ENCODE measurements at places on chromosomes 13 and 19.

DNA sequence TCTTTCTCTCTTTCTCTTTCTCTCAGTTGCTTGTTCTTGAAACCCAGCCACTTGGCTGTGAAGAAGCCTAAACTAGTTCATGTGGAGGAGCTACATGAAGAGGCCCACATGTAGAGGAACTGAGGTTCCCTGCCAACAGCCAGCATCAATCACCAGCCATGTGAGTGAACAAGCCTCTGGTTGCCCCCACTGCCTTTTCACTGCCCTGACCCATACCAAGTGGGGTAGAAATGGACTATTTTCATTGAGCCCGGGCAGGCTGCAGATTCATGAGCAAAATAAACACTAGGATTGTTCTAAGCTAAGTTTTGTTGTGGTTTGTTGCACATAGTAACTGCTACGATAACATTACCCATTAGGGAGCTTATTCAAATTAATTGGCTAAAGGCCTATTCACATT lies 78.7 kb upstream of the FAM216B start:
- no peak for DNase-seq

GRCh38 chr19:8262431-8262830 lies 45.7 kb downstream of the CD320 start:
- DNase-seq = no peak

DNA sequence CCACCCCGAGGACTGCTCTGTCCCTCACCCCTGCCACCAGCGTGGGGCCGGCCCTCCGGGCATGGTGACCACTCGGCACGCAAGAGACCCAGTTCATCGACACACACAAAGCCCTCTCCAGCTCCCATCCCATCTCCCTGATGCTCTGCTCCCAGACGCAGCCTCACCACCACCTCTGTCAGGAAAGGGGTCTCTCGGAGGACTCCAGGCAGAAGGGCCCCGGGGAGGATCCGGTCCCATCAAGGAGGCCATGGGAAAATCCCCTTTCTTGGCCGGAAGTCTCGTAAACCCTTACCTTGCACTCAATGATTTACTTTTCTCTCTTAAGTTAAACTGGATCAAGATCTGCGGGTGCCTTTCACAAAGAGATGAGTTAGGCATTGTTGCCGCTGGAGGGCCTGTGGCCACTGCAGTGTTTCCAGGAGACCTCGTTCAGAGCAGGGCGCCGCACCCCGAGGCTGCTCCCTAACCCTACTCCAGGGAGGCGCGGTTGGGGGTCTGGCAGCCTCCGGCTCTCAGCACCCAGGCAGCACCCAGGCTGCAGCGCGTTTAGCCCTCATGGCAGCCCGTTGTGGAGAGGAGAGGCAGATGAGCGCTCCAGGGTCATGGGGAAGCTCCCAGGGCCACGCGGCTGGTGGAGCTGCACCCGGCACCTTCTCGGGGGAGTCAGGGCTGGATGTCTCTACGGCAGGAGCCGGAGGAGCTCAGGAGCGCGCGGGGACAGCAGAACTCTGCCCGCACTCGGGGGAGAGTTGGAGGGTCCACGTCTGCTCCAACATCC lies 31.0 kb downstream of the C2CD4C start:
- DNase-seq = no peak

DNA sequence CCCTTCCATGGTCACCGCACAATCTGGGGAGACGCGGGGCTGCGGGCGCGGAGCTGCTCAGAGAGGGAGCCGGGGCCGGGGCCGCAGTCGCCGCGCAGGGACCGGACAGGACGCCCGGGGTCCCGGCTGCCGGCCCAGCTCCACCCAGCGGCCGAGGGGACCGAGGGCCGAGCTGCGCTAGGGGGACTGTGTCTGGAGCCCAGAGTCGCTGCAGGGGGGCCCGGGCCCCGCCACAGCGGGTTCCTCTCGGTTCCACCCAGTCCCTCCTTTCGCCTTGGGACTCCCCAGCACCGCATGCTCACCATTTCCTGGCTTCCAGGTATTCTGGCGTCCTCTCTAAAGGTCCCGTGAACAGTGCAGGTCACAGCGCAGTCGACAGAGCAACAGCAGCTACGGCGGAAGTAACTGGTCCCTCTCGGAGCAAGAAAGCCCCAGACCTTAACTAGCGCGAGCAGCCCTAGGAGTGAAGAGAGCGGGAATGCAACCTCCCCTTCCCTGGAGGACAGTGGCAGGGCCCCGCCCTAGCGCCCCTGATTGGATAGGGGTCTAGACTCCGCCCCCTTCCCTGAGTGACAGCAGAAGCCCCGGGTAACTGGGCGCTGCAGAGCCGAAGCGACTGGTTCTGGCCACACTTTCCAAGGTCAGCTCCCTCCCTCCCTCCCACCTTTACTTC lies at the start of gene ZNF878:
TSS of gene ZNF878 (minus strand) at position 465 of the 673 bp plus-strand sequence. CDS start at position 305, 160 bp downstream.
- peak; percentile 87 for DNase-seq

- DNase-seq = no peak
These were observed 581.0 kb downstream of the UQCRFS1 start for GRCh38 chr19:28631961-28632360.

GRCh38 chr13:106159295-106160195 lies 375.9 kb downstream of the EFNB2 start:
- no peak for DNase-seq

DNA sequence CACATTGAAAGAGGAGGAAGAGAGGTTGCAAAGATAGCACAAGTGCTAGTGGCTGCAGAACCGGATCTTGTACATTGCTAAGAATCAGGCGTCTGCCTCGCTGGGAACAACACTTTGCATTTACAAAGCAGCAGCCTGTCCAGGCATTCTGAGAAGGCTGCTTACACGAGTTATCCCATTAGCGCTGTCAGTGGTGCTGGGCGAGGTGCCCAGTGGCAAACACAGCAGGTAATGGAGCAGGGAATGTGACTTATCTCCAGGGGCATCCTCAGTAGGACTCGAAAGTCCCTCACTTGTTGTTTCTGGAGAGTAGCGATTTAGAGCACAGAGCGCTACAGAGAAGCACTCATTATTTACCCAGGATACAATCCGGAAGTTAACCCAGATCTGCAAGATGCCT lies 209.6 kb downstream of the OLFM4 start:
- peak; percentile 49 for DNase-seq

DNA sequence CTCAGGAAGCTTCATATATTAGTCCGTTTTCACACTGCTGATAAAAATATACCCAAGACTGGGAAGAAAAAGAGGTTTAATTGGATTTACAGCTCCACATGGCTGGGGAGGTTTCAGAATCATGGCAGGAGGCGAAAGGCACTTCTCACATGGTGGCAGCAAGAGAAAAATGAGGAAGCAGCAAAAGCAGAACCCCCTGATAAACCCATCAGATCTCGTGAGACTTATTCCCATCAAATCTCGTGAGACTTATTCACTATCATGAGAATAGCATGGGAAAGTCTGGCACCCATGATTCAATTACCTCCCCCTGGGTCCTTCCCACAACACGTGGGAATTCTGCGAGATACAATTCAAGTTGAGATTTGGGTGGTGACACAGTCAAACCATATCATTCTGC lies 23.1 kb downstream of the FLT3 start:
- no peak for DNase-seq

DNA sequence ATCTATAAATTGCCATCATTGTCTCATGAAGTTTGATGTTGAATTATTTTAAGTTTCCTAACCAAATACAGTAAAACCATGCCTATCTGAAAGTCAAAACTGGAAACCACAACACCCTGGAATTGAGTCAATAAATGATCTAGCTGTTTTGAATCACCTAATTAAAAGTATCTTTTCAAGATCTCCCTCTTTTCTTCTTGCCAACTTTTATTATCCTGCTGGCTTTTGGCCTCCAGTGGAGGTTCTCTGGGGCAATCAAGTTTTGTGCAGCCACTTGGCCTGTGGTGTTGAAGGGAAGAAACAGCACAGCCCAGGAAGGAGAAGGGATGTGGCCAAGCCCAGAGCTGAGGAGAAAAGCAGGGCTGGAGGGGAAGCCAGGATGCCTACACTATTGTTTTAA lies 255.4 kb downstream of the COG6 start:
- no peak for DNase-seq

DNA sequence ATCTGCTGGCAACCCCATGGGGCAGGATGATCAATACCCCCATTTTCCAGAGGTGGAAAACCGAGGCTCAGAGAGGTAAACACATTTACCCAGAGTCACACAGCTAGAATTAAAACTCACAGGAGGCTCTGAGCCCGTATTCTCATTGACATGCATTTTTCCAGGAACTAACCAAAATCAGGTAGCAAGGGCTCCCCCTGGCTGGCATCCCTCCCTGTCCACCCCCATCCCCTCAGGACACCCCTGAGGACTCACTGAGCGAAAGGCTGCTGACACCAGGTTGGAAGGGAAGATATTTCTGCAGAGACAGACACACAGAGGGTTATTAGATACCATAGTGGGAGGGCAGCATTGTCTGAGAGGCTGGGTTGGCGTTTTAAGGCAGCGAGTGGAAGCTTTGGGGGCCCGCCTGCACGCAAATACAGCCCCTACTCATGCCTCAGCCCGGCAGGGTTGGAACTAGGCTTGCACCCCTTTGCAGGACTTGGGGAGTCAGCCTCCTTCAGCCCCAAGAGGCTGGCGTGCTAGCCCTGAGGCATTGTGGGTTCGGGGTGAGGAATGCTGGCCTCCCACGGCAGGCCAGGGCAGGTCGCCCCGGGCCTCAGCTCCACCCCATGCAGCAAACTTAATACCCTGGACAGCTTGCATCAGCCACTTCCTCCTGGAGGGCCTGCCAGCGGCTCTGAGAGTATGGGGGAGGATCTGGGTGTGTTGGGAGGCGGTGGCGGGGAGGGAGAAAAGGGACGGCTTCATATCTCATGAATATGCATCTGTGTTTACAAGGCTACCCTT lies 3.9 kb downstream of the SLC1A5 start:
- DNase-seq = peak; percentile 15

DNA sequence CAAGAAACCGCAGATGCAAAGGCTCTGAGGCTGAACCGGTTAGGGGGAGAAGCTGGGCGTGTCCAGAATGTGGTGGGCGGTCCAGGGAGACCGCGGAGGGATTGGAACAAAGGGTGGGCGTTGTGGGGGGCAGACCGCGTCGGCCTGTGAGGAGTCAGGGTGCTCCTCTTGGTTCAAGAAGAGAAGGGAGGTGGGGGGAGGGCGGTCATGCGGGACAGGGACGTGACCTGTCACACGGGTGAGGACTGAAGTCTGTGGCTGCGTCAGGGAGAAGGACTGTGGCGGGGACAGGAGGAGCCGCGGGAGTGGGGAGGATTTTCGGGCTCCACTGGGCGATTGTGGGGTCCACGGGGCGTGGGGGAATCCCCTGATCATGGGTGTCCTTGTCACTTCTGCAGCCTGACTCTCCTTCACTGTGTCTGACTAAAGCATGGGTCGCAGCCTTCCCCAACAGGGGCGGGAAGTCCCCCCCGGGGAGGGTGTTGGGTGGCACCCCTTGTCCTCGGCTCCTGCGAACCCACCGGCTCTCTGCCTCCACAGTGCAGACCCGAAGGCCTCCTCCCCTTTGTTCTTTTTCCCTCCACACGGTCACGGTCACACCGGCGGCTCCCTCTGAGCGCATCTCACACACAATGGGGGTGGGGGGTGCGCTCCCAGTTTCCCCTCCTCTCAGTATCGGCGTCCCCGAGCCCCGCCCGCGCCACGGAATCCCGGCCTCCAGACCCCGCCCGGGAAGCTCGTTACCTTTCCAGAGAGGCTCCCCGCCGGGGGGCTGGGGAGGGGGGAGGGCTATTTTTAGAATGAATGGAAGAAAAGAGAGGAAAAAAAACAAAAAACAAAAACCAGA lies 16.4 kb upstream of the KCNN1 start:
- DNase-seq = peak; percentile 6

DNA sequence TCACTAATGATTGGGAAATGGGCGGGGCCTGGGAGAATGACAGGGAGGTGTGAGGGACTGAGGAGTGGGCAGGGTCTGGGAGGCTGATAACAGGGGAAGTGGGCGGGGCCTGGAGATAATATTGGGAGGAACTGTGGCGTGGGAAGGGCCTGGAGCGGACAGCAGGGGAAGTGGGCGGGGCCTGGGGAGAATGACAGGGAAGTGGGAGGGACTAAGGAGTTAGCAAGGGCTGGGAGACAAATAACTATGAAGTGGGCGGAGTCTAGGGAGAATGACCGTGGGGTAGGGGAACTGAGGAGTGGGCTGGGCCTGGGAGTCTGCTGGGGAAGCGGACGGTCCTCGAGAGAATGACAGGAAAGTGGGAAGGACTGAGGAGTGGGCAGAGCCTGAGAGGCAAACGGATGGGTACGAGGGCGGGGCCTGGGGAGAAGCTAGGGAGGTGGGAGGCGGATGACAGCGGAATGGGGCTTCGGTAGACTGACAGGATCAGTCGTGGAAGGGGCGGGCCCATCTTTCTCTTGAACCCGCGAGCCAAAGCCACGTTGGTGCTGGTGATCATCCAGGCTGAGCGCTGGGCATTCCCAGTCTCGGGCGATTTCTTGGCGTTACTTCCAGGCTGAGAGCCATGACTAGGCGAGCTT lies 14.0 kb upstream of the TUBB4A start:
- DNase-seq = peak; percentile 83

DNA sequence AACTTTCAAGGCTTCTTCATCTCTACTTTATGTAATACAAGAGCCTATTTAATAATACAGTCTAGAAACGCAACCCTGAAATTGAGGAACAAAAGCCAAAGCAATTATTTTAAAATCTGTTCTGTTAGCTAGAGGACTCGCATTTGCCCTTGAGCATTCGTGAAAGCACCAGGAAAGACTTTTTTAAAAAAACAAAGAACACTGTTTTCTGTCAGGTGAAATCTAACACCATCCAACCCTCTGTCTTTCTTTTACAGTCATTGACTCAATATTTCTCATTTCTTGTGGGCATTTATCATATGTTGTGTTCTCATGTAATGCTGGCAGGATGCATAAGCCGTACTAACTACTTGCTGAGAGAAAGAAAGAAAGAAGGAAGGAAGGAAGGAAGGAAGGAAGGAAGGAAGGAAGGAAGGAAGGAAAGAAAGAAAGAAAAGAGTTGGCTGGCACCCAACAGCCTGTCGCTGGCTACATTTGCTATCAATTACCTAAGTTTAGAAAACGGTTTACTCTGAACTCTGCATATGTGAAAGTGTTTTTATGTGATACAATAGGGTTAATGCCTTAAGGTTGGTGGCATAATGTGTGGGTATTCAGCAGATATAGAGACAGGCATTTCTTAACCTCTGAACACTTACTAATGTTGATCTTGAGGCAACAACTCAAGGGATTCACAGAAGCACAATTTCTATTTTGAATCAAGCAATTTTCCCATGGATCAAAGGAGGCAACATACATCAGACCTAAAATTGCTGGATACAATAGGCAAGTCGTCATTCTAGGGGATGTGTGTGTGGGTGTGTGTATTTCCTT lies 445.4 kb downstream of the DCT start:
- DNase-seq = no peak

- no peak for DNase-seq
These were observed 98.5 kb downstream of the MIPEP start for GRCh38 chr13:23790577-23791170.
